Muscle of back (tissue), 13 donors: ENCODE measurements at places on chromosomes 16 and 17. TPM values are rescaled to one million over a fixed set of nuclear protein-coding genes. Genes with fewer than 3 reads are reported as not detected.

DNA sequence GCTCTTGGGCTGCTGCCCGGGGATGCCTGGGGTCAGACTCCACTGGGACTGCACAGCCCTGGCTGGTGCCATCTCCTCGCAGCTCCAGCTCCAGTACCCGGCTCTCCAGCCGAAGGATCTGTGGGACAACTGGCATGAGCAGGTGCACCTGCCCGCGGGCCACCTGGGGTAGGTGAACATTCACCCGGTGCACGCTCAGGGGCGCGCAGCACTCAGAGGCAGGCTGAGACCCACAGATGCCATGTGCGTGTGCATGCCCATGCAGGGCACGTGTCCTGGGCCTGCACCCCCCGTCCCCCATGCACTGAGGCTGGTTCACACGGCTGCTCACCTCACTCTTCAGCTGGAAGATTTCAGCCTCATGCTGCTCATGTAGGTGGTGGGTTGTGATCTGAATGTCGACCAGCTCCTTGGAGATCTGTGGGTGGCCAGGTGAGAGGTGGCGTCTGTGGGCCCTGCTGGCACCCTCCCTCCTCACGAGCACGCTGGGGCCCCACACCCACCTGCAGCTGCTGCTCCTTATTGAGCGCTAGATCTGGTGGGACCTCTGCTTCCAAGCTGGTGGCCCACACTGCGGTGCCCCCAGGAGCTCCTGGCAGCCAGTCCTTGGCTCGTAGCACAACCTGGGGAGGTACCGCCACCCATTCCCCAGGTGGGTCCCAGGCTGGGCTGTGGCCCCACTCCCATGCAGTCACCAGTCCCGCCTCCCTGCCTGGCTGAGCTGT is 618 bp downstream of the CCDC78 start:
- no peak for DNase-seq

The TAC4 gene
- 2.2 TPM for polyA plus RNA-seq

DNA sequence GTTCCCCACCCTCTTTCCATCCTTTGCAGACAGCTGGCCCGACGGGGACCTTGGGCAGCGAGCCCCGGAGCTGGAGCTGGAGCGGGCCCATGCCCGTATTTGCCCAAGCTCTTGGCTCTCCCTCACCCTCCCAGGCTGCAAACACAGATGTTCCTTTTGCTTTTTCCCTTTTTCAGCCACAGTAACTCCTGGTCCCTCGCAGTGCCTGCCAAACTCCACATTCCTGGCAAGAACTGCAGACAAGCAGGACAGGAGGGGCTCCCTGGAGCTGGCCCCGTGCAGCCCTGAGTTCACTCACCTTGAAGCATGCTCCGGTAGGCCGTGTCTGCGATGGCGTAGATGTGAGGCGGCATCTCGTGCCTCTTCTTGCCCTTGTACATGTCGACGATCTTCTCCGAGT is 33.9 kb downstream of the MYH11 start:
- DNase-seq, result peak; percentile 64

The PMP22 gene
- polyA plus RNA-seq, result 196 TPM

DNA sequence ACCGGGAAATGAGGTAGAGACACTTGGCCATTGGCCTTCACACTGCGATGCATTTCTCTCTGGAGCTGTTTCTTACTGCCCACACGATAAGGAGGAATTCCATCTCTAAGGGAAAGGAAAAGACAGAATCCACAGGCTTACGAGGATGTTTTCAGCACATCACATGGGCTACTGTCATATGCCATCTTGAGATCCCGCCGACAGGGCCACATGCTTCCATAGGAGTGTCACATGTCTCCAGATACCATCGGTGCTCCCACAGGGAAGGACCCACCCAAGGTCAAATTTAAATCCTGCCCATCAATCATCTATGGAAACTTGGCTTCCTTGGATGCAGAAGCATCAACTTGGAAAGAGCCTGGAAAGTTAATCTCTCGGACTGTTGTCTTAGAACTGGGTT is 20.0 kb downstream of the AXIN2 start:
- no peak for DNase-seq

The TBX2 gene
- polyA plus RNA-seq, result 9.2 TPM

The KRT15 gene
- polyA plus RNA-seq, result not detected

DNA sequence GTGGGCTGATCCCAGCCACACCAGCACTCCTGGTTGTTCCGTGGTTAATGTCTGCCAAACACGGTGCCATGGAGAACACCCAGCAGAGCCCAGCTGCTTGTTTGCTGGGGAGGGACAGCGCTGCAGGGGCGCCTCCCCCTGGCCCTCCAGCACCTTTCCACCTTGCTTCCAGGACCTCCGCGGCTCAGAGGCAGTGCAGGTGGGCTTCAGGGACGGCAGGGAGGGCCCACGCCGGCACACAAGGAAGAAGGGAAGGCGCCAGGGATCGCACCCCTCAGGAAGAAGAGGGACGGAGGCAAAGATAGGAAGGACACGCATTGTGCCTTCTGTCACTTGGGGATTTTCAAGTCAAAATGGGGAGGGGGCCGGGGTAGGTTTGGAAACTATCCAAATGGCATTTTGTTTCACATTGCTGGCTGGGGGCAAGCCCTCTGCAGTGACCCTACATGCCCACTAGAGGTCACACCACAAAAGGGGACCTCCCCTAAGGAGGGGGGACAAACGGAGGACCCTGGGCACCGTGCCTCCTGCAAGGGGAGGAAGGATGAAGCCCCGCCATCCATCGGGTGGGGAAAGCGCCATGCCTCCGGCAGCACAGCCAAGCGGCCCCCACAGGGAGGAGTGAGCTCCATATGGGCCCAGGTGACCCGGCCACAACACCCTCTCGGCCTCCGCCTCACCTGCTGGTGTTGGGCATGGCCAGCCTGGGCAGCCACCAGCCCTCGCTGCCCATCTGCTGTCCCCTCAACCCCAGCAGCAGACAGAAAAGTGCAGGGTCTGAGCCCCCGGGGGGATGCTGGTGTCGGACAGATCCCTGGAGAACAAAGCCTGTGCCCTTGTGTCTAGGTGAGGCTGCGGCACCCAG is 7.5 kb upstream of the C16orf95 start:
- peak; percentile 45 for DNase-seq

The KRT24 gene
- polyA plus RNA-seq, result not detected

DNA sequence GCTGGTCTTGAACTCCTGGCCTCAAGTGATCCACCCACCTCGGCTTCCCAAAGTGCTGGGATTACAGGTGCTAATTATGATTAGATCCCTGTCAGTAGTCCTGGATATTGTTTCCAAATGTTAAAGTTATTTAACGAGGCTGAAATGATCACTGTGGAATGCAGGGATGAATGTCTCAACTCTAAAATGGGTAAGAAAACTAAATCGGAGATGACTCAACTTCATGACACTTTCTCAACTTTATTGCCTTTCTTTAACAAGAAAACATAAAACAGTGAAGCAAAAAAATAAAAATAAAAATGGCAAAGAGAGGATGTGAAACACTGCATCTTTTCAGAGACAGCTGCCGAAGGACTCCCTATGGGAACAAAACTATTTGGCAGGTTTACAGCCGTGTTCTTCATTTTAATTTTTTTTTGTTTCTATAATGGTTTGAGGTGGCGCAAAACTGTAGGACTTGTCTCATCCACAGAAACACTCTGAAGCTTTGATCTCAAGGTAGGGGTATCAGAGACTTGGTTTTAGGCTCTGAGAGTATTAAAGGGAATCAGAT is 382.0 kb downstream of the GRIN2A start:
- DNase-seq, result no peak
